ENCODE measurements at places on chromosomes 2 and 18.

GRCh38 chr2:103880081-103880834, 973.7 kb upstream of the POU3F3 start:
- DNase-seq = no peak

- DNase-seq = no peak
Observed at GRCh38 chr2:101655702-101656422, 41.6 kb upstream of the MAP4K4 start.

DNA sequence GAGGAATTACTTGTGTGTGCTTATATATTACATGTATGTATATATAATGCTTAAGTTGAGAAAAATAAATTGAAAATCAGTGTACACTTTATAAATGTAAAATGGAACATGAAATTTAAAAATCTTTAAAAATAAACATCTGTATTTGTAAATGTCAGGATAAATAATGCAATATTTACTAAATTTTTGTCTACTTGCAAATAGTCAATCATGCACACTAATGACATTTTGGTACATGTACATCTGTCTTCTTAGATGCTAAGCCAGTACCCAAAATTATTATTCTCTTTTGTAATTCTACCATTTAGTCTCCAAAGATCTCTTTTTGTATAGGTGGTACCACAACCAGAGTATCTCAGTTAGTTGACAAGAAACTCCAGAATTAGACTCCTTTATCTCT, 96.4 kb upstream of the SCN1A start:
- no peak for DNase-seq

DNA sequence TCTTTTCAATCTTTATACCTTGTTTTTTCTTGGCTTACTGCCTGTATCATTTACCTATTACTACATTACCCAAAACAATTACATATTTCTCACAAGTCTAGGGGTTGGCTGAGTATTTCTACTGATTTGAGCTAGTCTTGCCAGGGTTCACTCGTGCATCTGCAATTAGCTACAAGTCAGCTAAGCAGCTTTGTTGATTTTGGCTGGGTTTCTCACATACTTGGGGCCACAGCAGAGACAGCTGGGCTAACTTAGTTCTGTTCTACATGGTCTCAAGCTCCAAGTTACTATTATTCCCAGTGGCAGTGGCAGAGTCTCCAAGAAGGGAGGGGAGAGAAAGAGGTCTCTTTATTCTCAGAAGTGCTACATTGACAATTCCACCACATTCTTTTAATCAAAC, 54.7 kb upstream of the SP5 start:
- no peak for DNase-seq

DNA sequence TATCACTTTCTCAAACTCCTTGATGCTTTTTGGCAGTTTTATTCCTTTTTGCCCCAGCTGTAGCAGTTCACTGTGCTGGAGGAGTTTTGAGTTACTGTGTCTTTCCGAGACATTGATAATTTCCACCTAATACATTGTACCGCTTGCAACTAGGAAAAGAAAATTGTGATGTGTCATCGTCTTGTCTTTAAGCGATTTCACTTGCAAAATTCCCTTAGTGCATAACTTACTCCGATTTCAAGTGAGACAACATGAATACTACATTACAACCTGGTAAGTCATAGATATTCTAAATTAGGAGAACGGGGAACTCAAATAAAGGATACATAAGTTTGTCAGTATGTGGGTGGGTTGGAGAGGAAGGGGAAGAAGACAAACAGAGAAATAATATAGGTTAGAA, 340.5 kb upstream of the KYNU start:
- no peak for DNase-seq

- DNase-seq = no peak
Observed at GRCh38 chr2:28095622-28096021, 205.1 kb downstream of the BABAM2 start.

DNA sequence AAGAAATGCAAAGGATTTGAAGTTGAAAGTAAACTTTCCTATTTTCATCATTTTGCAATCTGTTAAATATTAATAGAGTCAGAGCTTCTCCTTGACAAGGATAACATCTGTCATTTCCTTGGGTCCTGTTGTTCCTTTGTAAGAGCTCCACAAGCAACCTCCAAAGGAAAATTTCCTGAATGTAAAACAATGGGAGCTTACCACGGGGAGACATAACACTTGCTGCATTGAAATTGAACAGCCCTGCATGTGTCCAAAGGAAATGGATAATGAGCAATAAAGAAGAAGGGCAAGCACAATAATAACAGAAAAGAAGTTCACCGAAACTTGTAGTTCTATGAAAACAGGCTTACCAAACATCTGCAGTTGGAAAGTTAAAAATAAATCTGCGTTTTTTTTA, 42.0 kb upstream of the SCG2 start:
- no peak for DNase-seq

DNA sequence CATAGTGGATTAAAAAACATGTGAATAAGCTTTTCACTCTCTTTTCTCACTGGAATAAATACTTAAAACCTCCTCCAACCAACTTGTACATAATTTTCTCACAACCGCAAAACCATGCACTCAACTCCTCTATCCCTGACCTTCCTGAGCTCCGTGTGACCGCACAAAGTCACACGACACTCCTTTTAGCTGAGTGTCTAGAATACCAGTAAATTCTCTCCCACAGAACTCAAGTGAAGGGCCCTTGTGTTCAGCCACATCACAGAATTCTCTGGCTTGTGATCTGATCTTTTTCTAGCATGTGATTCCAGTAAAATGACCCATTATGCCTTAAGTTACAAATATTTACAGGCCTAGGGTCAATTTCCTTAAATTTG, 91.2 kb upstream of the ARL4C start:
- DNase-seq = no peak

- no peak for DNase-seq
Observed at GRCh38 chr2:178066324-178066723, 6.3 kb downstream of the PDE11A start.

DNA sequence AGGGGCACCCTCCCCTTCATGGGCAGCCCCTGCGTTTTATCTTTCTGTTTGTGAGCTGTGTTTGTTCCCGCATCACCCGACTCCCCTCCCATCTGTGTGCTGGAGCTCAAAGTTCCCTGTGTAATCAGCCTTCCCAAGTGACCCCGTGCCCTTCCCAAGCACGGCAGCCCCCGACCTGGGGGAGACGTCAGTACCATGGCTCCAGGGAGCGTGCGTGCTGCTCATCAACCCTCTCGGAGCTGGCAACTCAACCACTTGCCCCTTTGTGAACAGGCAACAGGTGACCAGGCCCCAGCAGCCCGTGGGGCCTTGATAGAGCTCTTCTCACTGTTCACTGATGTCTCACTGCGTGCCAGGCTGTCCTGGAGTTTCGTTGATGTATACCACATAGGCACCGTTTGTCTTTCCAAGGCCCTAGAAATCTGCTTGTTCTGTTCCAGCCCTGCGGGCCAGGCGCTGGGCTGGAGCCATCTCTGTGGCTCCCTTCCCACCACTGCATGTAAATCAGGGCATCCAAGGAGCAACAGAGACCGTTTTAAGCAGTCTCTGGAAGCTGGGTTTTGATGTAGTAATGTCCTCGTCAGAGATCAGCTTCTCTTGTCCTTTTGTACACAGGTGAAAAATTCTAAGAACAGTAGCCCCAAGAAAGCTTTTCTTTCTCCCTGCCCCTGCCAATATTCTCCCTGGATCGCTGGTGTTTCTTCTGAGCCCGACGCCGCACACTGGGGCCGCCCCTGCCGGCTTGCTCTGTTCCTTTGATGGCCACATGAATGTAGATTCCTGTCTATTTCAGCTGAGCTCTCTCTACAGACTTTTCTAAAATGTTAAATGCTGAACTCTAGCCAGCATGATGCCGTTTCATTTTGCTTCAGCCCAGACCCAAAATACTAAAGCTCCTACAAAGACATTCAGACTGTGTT, 107.0 kb upstream of the PTPRM start:
- DNase-seq = peak; percentile 38

DNA sequence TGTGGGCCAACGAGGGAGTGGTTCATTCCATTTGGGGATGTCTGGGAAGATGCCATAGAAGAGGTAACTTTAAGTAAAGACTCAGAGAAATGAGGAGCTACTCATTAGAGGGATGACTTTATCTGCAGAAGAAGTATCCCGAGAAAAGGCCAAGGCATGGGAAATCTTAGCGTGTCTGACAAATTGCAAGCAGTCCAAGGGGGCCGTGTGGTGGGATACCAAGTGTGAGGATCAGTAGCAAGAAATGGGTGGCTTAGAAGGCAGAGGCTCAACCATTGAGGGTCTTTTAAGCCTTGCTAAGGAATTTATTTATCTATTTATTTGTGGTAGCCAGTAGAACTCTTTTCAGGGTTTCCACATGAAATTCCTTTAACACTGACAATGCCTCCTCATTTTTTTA, 436.4 kb downstream of the RNF144A start:
- DNase-seq = no peak

DNA sequence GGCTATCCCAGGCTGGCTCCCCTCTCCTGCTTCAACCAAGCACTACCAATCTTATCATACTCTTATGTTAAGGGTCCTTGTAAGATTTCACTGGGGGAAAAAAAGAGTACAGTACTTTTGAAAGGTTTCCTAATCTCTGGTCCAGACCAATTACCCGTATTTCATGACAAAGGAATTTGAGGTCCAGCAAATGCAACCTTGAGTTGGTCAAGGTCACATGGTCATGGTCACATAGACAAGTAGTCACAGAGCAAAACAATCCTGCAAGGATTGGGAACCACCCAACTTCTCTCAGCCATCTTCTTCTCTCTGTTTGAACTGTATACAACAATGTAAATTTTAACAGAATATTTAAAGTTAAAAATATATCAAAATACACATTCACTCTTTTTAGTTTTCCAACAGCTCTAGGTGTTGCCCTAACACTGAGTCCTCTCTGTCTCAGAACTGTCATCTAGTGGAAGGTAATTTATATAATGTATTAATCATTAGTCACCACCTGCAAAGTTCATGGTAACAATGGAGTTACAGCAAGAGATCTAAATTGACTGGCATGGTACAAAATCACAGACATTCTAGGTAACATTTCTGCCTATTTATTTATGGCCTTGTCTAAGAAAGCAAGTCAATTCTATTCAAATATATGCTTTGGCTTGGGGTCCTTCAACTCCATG, 21.5 kb downstream of the DTNB start:
- no peak for DNase-seq

DNA sequence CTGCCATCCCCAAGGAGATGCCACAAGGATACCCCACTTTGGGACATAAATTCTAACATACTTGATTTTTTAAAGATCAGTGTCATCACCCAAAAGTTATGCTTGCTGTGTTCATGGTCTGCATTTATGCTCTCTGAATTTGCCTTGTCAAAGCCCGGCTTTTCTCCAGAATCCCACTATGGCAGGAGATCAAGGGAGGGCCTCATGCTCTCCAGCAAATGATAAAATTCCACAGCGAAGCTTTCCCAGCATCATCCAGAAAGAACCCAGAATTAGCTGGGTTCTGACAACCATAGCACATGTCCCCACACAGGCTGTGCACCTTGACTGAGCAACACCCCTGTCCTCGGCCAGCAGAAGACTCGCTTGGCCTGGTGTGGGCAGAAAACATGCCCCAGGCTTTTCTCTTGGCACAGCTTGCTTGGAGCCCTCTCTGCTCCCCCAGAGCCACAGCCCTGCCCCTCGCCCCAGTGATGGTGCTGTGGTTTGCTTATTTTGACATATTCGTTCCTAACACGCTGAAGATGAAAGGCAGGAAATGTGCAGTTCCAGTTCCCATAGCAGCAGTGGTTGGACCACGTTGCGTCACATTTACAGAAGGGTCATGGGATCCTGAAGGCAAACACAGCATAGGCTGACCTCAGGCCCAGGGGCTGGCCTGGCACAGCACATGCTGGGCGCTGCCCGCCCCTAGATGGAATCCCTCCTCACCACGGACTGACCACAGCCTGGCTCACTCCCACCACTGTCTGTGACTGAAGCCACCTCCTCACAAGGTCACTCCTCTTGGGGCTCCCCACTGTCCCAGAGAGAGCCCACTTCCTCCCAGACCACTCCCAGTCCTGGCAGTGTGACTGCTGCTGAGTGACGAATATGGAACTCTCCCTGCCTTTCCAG, 14.1 kb upstream of the CHRNA1 start:
- no peak for DNase-seq

- no peak for DNase-seq
Observed at GRCh38 chr2:239954166-239955086, 70.7 kb downstream of the NDUFA10 start.

Data from right kidney (tissue), 9 donors.